ENCODE measurements at places on chromosomes 13 and 19.

- DNase-seq, result no peak
These were observed 304 bp downstream of the EVI5L start for GRCh38 chr19:7830272-7830771.

DNA sequence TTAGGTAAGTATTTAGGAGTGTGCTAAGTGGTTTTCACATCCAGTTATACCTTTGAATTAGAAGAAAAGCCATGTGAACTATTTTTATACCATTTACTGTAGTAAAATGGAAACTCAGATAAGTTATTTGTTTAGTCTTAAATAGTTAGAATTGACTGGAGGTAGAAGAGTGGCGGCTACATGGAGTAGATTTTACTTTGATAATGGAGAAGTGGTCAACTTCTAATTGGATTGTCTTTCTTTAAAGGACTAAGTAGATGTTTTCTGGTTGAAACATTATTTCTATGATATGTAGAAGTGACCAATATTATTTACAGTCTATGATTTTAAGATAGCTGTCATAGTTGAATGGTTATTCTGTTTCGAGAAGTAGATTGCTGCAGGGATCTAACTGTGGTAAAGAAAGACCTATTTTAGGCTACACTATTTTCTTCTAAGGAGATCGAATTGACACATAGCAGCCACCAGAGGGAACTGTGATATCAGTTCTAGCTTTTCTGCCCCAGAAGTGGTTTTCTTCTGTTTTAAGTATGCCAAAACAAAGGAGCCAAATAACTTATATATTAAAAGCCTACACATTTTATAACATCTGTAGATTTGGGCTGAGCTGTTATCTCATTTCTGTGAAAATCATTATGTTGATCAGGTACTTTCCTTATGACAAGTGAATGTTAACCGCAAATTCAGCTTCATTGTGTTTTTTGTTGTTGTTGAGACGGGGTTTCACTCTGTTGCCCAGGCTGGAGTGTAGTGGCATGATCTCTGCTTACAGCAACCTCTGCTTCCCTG is 26.1 kb downstream of the ZMYM2 start:
- peak; percentile 68 for DNase-seq

DNA sequence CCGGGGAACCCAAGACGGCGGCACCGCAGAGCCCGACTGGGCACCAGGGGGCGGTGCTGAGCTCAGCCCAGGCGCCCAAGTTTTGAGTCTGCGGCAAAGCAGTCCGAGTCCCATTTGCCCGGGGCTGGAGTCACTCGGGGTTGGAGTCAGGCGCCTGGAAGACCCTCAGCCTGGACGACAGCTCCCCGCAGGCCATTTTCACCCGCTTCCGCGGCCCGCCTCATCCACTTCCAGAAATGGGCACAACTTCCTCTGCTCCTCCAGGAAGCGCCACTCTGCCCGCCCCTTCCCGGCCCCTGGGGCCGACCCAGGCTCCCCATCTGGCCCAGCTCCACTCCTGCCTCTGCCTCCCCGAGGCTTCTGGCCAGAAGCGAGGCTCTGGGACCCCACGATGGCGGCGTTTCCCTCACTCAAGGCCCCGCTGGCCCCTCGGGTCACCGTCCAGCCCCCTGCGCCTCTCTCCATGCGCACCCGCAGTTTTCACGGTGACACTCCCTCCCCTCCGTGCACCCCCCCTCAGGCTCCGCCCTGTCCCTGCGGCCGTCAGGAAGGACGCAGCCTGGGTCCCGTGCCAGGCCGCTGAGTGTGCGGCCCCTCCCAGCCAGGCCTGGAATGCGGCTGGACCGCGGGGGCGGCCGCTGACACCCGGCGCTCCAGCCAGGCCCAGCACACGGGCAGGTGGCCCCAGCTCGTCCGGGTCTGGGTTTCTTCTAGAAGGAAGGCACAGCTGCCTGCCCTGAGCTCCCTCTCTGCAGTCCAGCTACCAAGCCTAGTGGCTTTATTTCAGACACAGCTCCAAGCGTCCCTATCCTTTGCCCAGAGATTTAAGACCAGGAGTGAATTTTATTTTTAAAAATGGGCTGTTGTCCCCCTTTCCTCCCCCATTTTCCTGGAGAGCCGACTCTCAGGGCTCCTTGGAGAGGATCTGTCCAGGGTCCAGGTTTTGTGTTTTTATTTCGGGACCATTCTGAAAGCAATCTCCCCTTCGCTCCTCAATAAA is 4.7 kb downstream of the SERTAD1 start:
- peak; percentile 89 for DNase-seq

DNA sequence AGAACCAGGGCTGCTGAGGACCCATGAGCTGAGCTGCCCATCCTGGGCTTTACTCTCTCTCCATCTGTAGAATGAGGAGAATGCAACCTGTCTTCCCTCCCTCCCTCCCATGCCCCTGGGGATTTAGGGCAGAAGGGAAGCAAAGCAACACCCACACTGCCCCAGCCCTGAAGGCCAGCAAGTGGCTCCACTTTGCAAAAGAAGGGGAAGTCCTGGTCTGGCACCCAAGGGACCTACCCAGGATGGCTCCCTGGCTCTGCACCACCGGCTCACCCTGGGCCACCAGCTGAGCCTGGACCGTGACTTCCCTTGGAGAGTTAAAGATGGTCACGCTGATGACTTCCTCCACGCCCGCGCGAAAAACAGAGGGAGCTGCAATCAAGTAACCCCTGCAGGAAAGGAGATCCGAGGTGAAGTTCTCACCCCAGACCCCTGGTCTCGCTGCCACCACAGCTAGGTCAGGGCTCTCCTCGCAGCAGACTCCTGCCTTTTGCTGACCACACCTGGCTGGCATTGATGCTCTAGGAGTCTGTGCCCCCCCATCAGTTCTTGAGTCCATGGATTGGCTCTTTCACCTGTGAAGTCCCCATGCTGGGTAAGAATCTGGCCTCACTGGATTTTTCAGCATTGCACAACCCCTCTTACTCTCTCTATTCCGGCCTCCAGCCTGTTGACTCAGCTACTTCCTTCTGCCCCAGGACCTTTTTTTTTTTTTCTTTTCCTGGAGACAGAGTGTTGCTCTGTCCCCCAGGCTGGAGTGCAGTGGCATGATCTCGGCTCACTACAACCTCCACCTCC is 4.6 kb downstream of the CPAMD8 start:
- peak; percentile 85 for DNase-seq

GRCh38 chr13:75251188-75251587 is 230.8 kb downstream of the TBC1D4 start:
- peak; percentile 23 for DNase-seq

GRCh38 chr19:42555801-42556200 is 27.5 kb upstream of the CEACAM1 start:
- no peak for DNase-seq

DNA sequence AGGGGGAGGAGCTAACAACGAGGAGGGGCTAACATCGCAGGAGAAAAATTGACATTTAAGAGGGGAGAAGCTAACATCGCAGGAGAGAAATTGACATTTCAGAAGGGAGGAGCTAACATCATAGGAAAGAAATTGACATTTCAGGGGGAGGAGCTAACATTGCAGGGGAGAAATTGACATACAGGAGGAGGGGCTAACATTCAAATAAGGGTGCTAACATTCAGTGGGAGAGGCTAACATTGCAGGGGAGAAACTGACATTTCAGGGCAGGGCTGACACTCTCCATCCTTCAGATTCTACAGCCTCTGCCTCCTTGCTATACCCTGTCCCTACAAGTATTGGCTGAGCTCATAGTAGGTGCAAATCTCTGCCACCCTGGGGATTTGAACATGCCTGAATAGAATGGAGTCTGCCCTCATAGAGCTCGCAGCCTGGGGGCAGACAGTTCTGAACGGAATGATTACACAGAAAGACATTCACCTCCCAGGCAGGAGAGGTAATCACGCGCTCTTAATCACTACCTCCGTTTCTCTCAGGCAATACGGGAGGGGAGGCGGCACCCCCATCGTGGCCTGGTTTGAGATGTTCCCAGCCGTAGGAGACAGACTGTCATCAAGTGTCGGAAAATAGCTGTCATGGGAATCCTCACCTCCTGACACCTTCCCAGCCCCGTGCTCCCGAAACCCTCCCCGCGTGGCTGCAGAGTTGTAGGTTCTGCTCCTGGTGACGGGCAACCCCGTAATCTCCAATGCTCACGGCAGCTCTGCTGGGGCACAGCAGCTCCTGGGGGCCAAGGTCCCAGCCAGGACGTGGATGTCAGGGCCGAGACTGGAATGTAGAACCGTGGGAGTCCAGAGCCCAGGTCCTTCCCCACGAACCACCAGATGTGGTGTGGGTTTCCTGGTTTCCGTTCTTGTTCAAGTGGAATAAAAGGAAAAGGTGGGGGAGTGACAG is 9.5 kb downstream of the GPR32 start:
- no peak for DNase-seq

DNA sequence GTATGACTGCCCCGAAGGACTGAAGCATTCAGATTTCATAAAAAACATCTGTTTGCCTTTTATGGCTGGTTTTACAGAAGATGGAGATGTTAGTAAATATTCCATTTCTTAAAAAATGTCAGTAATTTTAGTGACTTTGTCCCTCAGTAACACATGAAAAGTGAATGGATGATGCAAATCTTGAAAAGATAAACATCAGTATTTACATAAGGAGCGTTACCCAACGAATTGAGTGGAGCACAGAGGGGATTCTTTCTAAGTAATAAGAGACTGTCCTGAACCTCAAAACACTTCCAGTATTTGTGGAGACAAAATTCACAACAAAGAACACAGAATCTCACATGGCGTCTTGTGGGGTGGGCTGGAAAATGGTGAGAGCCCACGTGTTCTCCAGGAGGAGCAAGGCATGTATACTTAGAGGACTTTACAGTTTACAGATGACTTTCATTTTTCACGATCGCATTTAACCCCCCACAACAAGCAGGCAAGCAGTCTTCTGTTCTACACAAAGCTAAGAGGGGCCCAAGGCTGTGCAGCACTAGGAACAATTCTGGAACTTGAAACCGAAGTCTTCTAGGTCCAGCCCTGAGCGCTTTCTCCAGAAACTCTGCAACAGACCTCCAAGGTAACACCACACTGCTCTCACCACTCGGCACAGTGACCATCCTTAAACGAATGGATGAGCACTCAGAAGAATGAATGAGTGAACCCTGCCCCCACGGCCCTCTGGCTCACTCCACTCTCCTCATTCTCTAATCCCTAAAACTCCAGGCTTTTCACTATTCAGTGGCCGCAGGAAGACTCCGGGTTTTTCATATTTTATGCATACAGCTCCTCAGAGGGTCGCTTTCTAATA is 709.8 kb downstream of the UQCRFS1 start:
- no peak for DNase-seq

GRCh38 chr19:19033426-19034203 is at the start of the genes ARMC6 and SUGP2:
Gene ARMC6 (plus strand): TSS chr19:19033603. CDS start chr19:19034210, 607 bp downstream.
Gene SUGP2 (minus strand): TSS chr19:19033517. CDS start chr19:19031071, 2,446 bp downstream.
- peak; percentile 85 for DNase-seq

GRCh38 chr13:102580552-102581169 is 16.1 kb upstream of the TPP2 start:
- peak; percentile 73 for DNase-seq

GRCh38 chr19:17075864-17076542 is 426 bp downstream of the MYO9B start:
- peak; percentile 33 for DNase-seq

DNA sequence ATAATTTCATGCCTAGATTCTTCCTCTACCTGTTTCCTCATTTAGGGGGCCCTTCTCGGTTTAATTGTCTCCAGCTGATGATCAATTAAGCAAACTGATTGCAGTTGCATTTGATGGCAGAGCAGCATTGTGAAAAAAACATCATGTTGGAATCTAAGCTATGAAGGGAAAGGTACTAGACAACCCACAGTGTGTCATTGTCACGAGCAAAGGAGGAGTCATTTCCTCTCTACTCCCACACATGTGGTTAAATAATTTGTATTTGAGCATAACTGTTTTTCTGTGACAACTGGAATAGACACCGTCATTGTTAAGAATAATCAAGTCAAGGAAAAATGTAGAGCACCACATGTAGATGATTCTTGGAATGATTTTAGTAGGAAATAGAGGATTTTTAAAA is 240.3 kb downstream of the DCT start:
- DNase-seq, result peak; percentile 74

GRCh38 chr19:47470447-47471195 is 1.1 kb downstream of the SLC8A2 start:
- DNase-seq, result no peak

DNA sequence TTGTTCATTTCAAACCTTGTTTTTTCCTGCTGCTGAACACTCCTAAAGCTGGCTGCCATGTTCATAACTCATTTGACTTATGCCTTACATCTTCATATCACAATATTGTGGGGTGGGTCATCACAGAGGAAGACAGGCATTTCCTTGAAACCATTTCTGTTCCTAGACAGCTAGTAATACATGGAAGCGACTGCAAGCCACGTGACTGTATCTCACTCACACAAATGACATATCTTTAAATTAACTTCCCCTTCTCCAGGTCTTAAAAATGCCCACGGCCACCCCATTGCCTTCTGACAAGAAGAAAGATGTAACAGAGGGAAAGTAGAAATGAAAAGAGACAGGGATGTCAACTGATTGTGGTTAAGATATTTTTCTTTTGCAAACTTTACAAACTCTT is 236.8 kb downstream of the LMO7 start:
- no peak for DNase-seq

GRCh38 chr13:112579310-112579843 is 8.6 kb downstream of the TUBGCP3 start:
- no peak for DNase-seq

GRCh38 chr13:25463496-25463895 is 91.7 kb downstream of the ATP8A2 start:
- peak; percentile 25 for DNase-seq

- DNase-seq, result peak; percentile 38
These were observed 621 bp downstream of the SOX21 start for GRCh38 chr13:94711561-94712286.

GRCh38 chr19:17784201-17785008 is 10.5 kb upstream of the B3GNT3 start:
- DNase-seq, result peak; percentile 57

DNA sequence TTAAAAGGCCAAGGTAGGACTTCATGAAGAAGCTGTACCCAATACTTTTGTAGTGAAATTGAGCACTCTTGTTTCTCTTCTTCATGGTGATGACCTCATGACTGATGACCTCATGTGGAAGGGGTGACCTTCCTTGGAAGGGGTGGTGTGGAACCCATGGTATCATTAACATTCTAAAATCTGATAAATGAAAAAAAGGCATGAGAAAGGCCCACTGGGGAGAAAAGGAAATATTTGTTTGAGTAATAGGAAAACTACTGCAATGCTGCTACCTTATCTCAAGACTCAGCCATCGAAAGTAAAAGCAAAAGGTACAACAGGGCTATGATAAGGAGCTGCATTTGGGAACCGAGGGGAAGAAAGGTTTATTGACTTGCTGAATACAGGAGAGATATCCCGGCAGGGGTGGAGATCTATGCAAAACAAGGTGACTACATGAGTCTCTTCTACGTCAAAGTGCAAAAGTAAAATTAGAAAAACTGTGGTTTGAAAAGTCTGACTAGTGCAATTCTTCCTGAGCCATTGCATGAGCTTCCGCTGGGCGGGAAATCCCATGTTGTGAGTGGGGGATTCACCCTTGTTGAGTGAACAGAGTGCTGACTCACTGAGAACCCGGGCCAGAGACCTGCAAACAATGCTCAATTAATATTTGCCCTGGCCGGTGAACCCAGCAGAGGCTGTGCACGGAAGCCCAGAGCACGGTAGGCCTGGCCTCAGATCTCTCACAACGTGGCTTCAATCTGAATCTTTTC is 138.9 kb upstream of the RFC3 start:
- peak; percentile 70 for DNase-seq

GRCh38 chr19:639253-640160 is at the start of gene FGF22:
Gene FGF22 (plus strand): TSS chr19:639879. CDS start chr19:639926, 47 bp downstream.
- DNase-seq, result peak; percentile 87
